ENCODE measurements at places on chromosomes 3 and 15.

- no peak overlapping the region for H3K4me3 ChIP-seq
- no peak for DNase-seq
- no peaks in the 10 kb centered on the region for H3K36me3 ChIP-seq
Measured at GRCh38 chr3:164752812-164753211, 325.5 kb downstream of the SI start.

DNA sequence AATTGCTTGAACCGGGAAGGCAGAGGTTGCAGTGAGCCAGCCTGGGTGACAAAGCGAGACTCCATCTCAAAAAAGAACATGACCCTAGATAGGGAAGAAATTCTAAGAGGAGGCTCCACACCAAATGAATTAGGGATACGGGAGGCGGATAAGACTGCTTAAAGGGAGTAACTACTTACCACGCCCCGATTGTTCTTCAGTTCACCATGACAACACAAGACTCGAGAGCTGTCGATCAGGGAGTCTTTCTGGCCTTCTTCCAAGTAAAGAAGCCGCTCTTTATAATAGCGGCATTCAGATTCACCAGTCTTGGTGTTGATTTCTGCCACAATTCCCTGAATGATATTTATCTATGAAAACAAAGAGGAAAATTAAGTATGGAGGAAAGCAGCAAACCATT, 53.9 kb upstream of the TASOR start:
- H3K27ac ChIP-seq, result no peak overlapping the region
- peaks cover 30% of the 10 kb centered on the region for H3K36me3 ChIP-seq
- no peaks in the 10 kb centered on the region for H3K27me3 ChIP-seq
- peaks cover 2% of the 10 kb centered on the region for H3K4me1 ChIP-seq

DNA sequence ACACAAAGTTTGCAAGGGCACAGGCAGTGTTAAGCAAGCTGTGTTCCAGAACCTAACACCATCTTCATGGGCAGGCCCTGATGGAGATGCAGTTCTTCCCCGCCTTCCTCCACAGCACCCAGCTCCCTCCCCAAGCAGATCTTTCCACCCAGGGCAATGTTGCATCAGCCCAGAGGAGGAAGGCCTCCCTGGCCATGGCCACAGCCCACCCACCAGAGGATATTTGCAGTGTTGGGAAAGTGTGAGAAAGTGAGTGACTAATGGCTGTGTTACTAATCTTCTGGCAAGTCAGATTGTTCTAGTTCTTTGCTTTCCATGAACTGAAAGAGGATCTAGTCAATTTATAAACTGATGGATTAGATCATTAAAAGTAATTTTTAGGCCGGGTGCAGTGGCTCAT, 42.0 kb upstream of the ATP10A start:
- peaks cover 15% of the 10 kb centered on the region for H3K27me3 ChIP-seq
- H3K36me3 ChIP-seq, result no peaks in the 10 kb centered on the region
- H3K27ac ChIP-seq, result no peak overlapping the region
- no peak overlapping the region for H3K4me3 ChIP-seq
- no peak for DNase-seq
- H3K4me1 ChIP-seq, result no peaks in the 10 kb centered on the region

GRCh38 chr3:63970631-63971475, 52.4 kb downstream of the PSMD6 start:
- H3K36me3 ChIP-seq, result peaks cover 29% of the 10 kb centered on the region
- peak overlapping the region; percentile 48 for H3K27ac ChIP-seq
- peaks cover 55% of the 10 kb centered on the region for H3K4me1 ChIP-seq

DNA sequence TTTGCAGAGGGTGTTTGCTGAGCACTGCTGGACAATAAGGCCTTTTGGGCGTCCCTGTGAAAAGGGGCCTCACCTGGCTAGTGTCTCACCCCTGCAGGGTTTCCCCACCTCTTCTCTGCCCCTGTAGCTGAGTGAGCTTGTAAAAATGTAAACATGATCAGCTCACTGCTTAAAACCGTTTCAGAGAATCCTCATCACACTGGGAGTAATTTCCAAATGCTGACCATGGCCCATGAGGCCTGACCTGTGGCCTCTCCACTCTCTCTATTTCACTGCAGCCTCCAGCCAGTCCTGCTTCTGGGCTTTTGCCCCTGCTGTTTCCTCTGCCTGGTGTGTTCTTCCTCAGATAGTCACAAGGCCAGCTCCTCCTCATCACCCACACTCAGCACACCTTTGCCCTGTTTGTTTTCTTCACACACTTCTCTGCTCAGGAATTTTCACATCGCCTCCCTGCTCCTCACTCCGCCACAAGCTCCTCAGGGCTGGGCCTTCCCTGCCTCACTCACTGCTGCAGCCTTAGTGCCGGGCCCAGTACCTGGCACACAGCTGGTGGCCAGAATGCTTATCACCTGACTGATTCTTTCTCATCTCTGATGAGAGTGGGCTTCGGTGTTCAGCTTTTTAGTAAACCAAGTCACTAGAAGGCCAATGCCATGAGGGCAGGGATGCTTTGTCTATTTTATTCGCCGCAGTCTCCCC, 79.3 kb upstream of the SEC13 start:
- H3K27ac ChIP-seq, result no peak overlapping the region
- no peak overlapping the region for H3K4me3 ChIP-seq
- peaks cover 32% of the 10 kb centered on the region for H3K4me1 ChIP-seq
- DNase-seq, result no peak

GRCh38 chr3:42503251-42503924, 945 bp downstream of the VIPR1 start:
- H3K27ac ChIP-seq, result peak overlapping the region; percentile 85
- peaks cover 37% of the 10 kb centered on the region for H3K27me3 ChIP-seq
- no peak for DNase-seq
- peak overlapping the region; percentile 7 for H3K4me3 ChIP-seq
- no peaks in the 10 kb centered on the region for H3K36me3 ChIP-seq
- peaks cover 33% of the 10 kb centered on the region for H3K4me1 ChIP-seq

GRCh38 chr3:62708638-62709373, 166.4 kb downstream of the CADPS start:
- no peaks in the 10 kb centered on the region for H3K36me3 ChIP-seq
- no peaks in the 10 kb centered on the region for H3K27me3 ChIP-seq
- no peaks in the 10 kb centered on the region for H3K4me1 ChIP-seq
- H3K4me3 ChIP-seq, result no peak overlapping the region

DNA sequence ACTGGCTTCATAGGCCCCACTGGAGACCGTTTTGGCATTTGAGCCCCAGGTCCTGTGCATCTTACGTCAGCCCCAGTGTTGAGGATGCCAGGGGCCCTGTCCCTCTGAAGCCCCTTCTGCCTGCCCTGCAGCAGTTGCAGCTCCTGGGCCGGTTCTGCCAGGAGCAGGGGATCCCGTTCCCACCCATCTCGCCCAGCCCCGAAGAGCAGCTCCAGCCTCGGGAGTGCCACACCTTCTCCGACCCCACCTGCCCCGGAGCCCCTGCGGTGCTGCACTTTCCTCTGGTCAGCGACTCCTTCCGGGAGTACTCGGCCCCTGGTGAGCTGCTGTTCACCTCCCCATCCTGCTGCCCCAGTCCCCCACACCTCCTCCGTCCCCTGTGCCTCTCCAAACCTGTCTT, 8.6 kb downstream of the PLA2G4B start:
- H3K27ac ChIP-seq, result peak overlapping the region; percentile 7
- DNase-seq, result no peak
- peaks cover 9% of the 10 kb centered on the region for H3K27me3 ChIP-seq
- peaks cover 30% of the 10 kb centered on the region for H3K36me3 ChIP-seq
- no peak overlapping the region for H3K4me3 ChIP-seq

DNA sequence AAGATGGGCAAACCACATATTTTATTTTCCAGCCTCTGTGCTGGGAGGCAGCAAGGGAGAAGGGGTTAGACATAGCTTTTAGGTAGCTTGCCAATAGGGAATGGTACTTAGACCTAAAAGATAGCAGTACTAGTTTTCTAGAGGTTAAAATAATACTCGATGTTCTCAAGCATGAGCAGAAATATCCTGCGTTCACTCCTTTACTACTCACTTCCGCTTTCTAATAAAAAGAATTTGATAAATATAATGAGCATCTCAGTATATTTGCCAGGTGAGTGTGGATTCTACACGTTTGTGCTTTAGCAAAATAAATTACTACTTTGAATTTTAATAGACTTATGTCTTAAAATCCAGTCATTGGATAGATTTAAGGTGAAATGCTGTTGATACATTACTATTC, 39.4 kb upstream of the CD47 start:
- H3K4me1 ChIP-seq, result peaks cover 60% of the 10 kb centered on the region
- H3K27ac ChIP-seq, result peak overlapping the region; percentile 93
- H3K27me3 ChIP-seq, result no peaks in the 10 kb centered on the region
- DNase-seq, result no peak

- no peak overlapping the region for H3K4me3 ChIP-seq
- no peak overlapping the region for H3K27ac ChIP-seq
- no peaks in the 10 kb centered on the region for H3K27me3 ChIP-seq
Measured at GRCh38 chr3:159806412-159806811, 182.2 kb upstream of the IL12A start.

GRCh38 chr3:147388700-147389580, 17.4 kb downstream of the ZIC4 start:
- H3K4me1 ChIP-seq, result peaks cover 10% of the 10 kb centered on the region
- peak overlapping the region; percentile 77 for H3K27ac ChIP-seq
- H3K4me3 ChIP-seq, result no peak overlapping the region
- DNase-seq, result no peak

DNA sequence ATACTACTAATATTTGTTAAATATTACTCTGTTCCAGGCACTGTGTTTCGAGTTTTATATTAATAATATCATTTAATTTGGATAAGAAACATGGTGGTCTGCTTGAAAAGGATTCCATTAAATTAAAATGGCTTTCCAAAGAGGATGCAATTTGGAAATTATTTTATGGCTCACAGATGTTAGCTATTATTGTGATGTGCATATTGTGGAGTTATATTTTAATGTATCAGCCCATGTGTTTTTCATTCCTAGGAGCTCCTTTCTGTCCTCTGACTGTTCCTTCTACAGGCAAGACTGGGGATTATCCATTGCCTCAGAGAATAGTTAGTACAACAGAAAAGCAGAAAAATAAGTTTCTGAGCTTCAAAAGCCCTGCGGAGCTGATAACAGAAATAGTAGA, 376.7 kb upstream of the PDZRN3 start:
- no peak overlapping the region for H3K27ac ChIP-seq
- H3K4me1 ChIP-seq, result no peaks in the 10 kb centered on the region
- no peak for DNase-seq
- no peaks in the 10 kb centered on the region for H3K27me3 ChIP-seq

- H3K27me3 ChIP-seq, result peaks cover 4% of the 10 kb centered on the region
- H3K36me3 ChIP-seq, result peaks cover 2% of the 10 kb centered on the region
Measured at GRCh38 chr3:42755681-42756578, 17.1 kb downstream of the CCDC13 start.

GRCh38 chr15:68113751-68114150, 59.6 kb downstream of the PIAS1 start:
- no peak for DNase-seq
- peaks cover 23% of the 10 kb centered on the region for H3K36me3 ChIP-seq
- H3K4me3 ChIP-seq, result peak overlapping the region; percentile 20
- H3K4me1 ChIP-seq, result peaks cover 37% of the 10 kb centered on the region

DNA sequence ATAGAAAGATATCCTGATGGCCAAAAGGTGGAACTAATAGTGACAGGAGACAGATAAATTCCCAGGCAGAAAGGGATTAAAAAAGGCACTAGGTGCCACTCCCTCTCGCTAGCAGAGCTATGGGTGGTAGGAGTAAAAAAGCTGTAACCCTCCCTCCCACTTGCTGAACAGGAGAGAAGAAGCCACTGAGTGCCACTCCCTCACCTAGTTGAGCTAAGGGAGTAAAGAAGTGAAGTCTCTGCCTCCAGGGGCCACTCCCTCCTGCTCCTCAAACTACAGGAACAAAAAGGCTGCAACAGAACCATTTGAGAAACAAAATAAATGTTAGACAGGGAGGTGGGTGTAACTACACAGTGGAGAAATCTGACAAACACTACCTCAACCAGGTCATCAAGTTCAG, 276.2 kb upstream of the EPHA6 start:
- no peaks in the 10 kb centered on the region for H3K4me1 ChIP-seq
- no peak for DNase-seq
- no peaks in the 10 kb centered on the region for H3K27me3 ChIP-seq
- H3K4me3 ChIP-seq, result no peak overlapping the region

DNA sequence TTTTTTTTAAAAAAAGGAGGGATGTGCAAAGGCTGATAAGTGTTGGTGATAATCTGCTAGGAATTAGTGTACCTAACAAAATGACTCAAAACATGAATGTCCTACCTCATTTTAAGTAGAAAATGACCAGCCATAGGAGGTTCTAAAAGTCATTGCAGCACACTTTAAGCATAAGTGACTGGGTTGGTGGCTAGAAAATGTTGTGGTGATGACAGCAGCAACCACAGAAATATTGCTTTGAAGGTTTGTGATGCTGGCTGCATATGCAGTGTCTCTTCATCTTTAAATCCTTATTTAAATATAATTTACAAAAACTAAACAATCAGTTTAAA, 55.2 kb downstream of the CMSS1 start:
- DNase-seq, result no peak
- no peak overlapping the region for H3K27ac ChIP-seq
- peaks cover 17% of the 10 kb centered on the region for H3K4me1 ChIP-seq
- peak overlapping the region; percentile 47 for H3K4me3 ChIP-seq
- H3K27me3 ChIP-seq, result no peaks in the 10 kb centered on the region
- H3K36me3 ChIP-seq, result peaks cover 3% of the 10 kb centered on the region

GRCh38 chr3:45792516-45793172, 3.7 kb downstream of the SLC6A20 start:
- no peak for DNase-seq
- no peak overlapping the region for H3K27ac ChIP-seq
- H3K27me3 ChIP-seq, result peaks cover 26% of the 10 kb centered on the region
- no peaks in the 10 kb centered on the region for H3K36me3 ChIP-seq
- H3K4me3 ChIP-seq, result no peak overlapping the region

- no peak overlapping the region for H3K27ac ChIP-seq
- H3K4me3 ChIP-seq, result no peak overlapping the region
- H3K27me3 ChIP-seq, result no peaks in the 10 kb centered on the region
- no peaks in the 10 kb centered on the region for H3K4me1 ChIP-seq
- H3K36me3 ChIP-seq, result peaks cover 34% of the 10 kb centered on the region
Measured at GRCh38 chr3:41907330-41908073, 54.4 kb downstream of the ULK4 start.

GRCh38 chr15:64423970-64424369, 36.3 kb downstream of the TRIP4 start:
- peaks cover 42% of the 10 kb centered on the region for H3K36me3 ChIP-seq
- no peak overlapping the region for H3K4me3 ChIP-seq
- no peaks in the 10 kb centered on the region for H3K27me3 ChIP-seq
- no peak for DNase-seq
- H3K4me1 ChIP-seq, result peaks cover 20% of the 10 kb centered on the region

DNA sequence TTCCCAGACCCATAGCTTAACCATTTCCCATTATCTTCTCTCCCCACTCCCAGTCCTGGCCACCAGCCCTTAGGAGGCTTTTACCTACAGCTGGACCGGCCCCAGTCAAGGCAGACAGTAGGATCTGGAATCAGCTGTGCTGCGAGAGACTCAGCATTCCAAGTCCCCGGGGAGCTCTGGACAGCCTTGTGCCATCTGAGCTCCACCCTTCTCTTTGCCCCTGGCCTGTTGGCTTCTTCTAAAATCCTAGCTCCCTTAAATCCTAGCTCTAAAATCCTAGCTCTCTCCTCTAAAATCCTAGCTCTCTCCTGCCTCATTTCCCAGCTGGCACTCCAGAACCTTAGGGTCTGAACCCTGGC, 21.3 kb downstream of the MEGF11 start:
- no peak overlapping the region for H3K4me3 ChIP-seq
- no peak overlapping the region for H3K27ac ChIP-seq
- no peak for DNase-seq
